ENCODE measurements at places on chromosomes 3 and 15.

DNA sequence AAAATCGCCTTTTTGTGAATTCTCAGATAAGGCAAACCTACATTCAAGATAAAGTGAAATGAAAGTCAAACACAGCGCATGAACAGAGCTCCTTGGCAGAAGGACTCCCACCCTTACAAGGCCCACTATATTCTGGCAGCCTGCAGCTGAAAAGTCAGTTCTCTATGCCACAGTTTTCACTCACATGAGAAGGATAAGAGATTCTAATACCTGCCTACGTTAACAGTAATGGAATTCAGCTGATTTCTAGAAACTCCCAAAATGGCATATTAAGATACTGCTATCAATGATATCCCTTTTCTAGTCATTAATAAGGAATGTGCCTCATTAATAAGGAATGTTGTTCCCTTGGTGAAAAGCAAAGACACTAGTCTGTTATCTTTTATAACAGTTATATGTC lies 27.0 kb downstream of the SLC30A4 start:
- DNase-seq: no peak

- DNase-seq: no peak
These were observed 923.1 kb downstream of the TBL1XR1 start for GRCh38 chr3:176274161-176274560.

GRCh38 chr3:30730967-30731366 lies 124.6 kb downstream of the TGFBR2 start:
- no peak for DNase-seq

DNA sequence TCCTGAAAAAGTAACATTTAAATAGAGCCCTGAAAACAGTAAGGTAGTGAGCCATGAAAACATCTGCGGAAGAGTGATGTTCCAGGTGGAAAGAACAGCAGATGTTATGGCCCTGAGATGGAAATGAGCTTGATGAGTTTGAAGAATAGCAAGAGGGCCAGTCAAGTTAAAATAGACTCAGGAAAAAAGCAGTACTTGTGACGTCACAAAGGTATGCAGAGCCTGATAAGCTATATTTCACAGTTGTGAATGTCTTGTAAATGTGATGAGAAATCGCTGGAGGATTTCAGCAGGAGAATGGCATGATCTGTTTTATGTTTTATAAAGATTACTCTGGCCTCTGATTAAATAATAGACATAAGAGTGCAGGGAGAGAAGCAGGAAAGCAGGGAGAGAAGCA lies 18.6 kb upstream of the SECISBP2L start:
- DNase-seq: no peak

GRCh38 chr3:74623261-74623836 lies 8.9 kb upstream of the CNTN3 start:
- no peak for DNase-seq

DNA sequence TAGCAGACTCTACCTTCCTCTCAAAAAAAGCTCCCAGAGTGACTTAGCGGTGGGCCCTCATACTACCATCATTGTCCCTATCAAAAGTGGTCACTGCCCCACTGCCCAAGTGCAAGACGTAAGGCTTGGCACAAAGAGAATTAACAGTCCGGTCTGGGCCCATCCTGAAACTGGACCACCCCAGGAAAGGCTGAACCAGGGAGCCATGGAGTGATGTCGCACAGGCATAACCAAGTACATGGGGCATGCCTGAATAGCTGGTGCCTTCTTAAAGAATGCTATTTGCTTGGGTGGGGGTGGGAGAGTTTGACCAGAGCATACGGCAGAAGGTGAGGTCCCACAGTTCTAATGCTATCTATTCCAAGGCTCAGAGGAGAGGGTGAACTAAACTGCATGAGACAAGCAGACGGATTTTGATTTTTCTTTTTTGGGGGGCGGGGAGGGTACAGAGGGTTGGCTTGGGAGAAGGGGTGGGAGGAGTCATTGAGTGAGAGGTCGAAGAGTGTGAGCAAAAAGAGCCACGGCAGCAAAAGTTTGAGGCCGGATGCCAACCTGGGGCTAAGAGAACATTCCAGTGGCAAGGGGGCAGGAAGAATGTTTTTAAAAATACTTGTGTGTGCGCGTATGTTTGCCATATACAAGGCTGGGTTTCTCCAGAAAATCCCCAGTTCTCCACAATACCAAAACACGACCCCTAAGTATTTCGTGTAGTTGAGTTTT lies 50.2 kb downstream of the FAM174B start:
- no peak for DNase-seq

- no peak for DNase-seq
These were observed 1.5 kb downstream of the LMLN start for GRCh38 chr3:197961582-197961945.

DNA sequence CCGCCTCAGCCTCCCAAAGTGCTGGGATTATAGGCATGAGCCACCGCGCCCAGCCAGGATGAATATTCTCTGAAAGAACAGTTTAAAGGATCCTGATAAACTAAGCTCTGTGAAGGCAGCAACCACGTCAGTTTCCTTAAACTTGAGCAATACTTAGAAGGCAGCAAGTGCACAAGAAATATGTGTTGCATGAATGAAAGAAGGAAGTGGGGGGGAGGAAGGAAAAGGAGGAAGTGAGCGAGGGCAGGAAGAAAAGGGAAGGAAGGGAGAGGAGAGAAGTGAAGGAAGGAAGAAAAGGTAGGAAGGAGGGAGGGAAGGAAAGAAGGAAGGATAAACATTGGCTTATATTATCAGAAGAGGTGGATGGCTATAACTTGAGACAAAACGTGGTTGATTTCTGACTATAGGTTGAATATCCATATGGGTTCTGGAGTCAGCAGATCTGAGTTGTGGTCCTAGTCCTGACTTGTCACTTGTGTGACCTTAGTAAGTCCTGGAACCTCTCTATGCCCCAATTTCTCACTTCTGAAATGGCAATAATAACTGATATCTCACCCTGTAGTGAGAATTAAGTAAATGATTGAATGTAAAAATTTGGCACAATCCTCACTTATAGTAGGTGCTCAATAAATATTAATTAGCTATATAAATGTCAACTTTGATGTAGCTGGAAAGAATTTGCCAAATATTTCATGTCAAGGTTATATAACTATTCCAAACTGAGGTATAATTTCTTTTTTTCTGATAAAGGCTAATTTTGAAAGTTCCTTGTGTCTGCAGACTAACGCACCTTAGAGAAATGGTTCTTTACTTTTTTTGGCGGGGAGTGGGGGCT lies 12.0 kb upstream of the SEMA4B start:
- no peak for DNase-seq

DNA sequence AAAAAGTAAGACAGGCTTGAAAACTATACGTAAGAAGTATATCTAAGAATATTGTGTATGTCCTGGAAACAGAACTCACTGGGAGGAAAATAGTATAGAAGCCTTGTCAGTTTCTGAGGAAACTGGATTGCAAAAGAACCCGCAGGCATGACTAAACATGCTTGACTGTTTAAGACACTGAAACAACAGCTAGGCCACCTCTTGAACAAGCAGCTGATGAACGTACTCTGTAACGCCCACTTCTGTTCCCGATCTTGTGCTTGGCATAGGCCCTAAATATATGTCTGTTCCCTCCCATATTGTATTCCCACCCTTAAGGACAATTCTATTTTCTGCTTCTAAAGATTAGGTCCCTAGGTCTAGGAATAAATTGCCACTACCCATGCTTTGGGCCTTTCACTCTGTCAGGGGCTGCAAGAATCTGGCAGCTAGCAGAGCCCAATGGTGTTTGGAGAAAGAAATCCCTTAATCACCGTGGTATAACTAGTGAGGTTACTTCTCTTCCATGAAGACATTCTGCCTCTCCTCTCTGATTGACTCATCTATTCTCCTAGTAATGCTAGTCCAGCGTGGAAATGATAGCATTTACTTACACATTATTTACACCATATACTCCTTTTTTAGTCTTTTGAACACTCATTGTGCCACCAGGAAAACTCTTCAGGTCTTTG lies 46.2 kb downstream of the CD200 start:
- peak; percentile 92 for DNase-seq

DNA sequence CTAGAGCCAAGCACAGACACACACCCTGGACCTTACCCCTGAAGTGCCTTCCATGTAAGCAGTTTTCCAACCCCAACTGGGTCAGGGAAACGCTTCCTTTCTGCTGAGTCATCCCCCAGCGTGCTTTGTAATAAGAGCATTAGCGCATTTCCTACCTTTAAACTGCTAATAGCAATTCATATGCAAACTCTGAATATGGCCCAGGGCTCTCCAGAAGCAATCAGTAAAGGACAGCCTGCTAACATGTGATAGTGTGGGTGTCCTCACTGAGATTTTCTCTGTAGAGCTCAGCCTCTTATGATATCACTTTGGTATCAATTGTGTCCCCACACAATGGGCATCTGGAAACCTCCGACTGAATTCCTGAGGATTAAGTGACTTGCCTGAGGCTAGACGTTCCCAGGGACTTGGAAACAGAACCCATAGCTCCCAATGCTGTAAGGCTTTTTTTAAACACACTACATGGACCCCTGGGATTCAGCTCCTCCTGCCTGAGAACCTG lies 5.6 kb downstream of the GABRB3 start:
- no peak for DNase-seq

DNA sequence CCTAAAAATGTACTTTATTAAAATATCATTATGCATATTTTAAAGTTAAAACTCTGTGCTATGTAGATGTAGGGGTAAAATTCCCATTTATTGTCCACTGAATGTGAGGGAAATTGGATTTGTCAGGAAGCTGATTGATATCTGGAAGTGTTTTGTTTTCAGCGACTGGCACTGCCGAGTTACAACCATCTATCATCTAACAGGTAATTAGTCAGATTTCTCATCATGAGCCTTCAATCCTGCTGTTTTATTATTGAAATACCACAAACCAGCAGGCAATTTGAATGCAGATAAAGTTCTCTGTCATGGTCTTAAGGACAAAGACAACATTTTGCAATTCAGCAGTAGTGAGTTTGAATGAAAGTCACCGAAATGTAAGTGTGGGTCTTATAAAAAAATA lies 40.5 kb downstream of the ZIC1 start:
- DNase-seq: no peak

DNA sequence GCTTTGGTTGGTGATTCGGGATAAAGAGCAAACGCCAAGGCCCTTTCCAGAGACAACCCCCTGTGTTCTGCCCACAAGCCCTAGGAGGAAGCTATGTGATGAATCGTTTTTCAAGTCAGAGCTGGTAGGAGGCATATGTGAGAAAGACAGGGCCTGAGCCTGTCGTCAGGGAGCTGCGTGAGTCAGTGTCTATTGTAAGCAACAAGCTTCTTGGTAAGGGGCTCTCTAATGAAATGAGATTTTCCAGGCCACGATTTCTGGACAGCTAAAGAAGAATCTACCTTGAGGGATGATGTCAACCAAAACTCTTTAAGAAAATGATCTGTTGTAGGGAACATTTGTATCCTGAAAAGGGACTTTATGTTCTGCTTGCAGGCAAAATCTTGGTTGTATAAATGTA lies 318.9 kb upstream of the IL12A start:
- no peak for DNase-seq

DNA sequence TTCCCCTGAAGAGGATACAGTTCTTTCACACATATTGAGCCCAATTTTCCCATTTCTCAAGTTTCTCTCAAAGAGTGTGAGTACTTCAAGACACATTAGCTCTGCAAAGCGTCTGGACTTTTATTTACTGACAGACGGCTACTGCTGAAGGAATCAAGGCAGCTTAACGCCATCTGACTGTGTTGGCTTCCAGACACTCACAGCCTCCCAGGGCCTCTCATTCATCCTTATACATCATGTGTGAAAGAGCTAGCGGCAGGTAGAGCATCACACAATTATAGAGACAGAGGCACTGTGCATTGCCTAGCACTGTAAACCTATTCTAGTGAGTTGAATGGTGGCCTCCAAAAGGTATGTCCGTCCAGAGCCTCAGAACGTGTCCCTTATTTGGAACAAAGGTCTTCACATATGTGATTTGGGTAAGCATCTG lies 284.1 kb upstream of the STT3B start:
- DNase-seq: no peak

DNA sequence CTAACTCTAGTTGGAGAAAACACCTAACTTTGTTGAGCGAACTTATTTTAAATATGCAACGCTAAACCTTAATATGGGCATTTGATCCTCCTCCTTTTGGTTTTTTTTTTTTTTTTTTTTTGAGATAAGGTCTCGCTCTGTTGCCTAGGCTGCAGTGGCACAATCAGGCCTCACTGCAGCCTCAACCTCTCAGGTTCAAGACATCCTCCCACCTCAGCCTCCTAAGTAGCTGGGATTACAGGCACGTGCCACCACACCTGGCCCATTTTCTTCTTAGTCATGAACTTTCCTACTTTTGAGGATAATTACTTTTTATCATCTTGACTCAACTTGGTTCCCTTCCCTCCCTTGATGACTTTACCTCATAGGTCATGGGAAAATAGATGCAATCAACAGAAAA lies 3.9 kb downstream of the NUSAP1 start:
- DNase-seq: no peak

All from LHCN-M2 (cell line).